Fibroblast of lung (primary cell): ENCODE measurements at places on chromosomes 11 and 22. TPM values are rescaled to one million over a fixed set of nuclear protein-coding genes. Genes with fewer than 3 reads are reported as not detected.

SLC5A1 gene
- not detected in 2 replicates for total RNA-seq

DNA sequence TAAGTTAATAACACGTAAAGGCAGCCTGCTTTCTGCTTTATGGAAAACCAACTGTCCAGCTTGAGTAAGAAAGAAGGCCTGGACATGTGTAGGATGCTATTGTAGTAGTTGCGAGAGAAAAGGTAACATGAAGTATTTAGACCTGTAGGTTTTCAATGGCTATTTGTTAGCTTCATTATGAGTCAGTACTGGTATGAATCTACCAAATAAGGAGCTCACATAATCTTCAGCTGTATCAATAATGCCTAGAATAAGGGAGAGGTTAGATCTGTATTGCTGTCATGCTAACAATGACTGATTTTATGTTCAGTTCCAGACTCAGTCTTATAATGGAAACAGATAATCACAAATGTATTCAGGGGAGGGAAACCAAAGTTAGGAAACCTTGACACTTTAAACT is 550.3 kb downstream of the CNTN5 start:
- H3K36me3 ChIP-seq = no peaks in the 10 kb centered on the region
- no peaks in the 10 kb centered on the region for H3K4me1 ChIP-seq
- no peak overlapping the region for H3K27ac ChIP-seq
- H3K27me3 ChIP-seq = no peaks in the 10 kb centered on the region

DNA sequence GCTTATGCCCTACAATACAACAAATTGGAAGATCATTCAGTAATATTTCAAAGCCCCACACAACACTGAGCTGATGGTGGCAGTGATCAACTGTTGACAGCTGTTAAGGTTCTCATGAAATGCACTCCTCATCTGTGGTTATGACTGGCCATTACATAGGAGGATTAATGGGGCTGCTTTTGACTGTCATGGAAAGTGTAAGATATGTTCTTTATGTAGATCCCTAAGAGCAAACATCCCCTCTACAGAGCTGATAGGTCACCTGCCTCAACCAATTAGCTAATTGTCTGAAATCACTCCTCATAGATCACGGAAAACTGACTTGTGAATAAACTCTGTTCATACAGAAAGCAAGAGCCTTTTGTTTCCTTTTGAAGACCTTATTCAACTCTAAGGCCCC is 78.1 kb downstream of the GAB2 start:
- H3K4me1 ChIP-seq = no peaks in the 10 kb centered on the region
- no peaks in the 10 kb centered on the region for H3K27me3 ChIP-seq
- DNase-seq = no peak
- no peak overlapping the region for H3K4me3 ChIP-seq
- no peaks in the 10 kb centered on the region for H3K36me3 ChIP-seq

MIAT gene
- 2.1 and 10.2 TPM in 2 replicates for total RNA-seq

- no peak for DNase-seq
- peaks cover 3% of the 10 kb centered on the region for H3K27me3 ChIP-seq
- no peak overlapping the region for H3K4me3 ChIP-seq
- no peak overlapping the region for H3K27ac ChIP-seq
Measured at GRCh38 chr11:60762851-60763691, 6.4 kb downstream of the MS4A15 start.

DNA sequence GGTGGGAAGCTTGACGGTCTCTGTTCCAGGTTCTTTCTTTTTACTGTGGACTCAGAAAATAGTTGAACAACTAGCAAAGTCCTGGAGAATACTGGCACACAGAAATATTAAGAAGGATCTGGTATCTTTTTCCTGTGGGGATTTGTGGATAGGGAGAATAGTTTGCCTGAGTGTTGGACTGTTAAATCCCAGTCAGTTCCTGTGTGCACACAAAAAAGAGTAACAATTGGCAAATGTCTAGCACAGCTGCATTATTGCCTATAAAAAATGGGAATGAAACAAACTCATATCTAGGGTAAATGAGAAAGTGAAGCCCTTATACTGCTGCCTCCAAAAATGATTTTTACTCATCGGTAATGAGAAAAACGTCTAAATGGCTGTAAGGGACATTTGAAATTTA is 828.2 kb downstream of the JRKL start:
- DNase-seq = no peak
- no peaks in the 10 kb centered on the region for H3K36me3 ChIP-seq
- H3K4me1 ChIP-seq = no peaks in the 10 kb centered on the region

GRCh38 chr11:57310630-57311086 is 14.1 kb downstream of the TNKS1BP1 start:
- peaks cover 27% of the 10 kb centered on the region for H3K36me3 ChIP-seq
- H3K4me1 ChIP-seq = peaks cover 30% of the 10 kb centered on the region
- DNase-seq = peak; percentile 74
- peak overlapping the region; percentile 63 for H3K4me3 ChIP-seq

DNA sequence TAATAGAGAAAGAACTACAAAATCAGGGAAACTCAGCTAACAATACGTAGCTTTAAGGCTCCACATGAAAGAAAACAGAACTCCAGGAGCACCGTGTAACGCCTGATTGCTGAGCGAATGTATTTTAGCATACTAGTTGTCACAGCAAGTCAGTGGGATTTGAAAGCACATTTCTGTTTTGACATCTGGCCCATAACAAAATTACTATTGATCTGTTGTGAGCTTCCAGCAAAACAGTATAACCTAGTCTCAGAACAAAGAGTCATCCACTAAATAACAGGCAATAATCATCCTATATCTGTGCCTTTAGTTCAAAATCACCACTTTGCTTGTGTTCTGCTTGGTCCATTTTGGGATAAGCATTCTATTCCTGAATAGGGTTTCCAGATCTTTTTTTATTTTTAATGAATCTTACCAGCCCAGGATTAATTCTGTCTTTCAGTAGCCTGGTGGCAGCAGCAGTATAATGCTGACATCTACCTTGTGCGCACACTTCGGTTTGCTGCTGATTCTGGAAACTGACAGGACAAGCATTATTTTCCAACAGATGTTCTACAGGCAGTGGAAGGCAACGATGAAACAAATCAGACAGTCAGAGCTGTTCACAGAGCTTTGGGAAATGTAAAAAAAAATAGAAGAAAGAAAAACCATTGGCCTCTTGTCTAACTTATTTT is 66.2 kb downstream of the CADM1 start:
- no peak overlapping the region for H3K4me3 ChIP-seq
- no peaks in the 10 kb centered on the region for H3K27me3 ChIP-seq
- no peak for DNase-seq
- no peak overlapping the region for H3K27ac ChIP-seq
- no peaks in the 10 kb centered on the region for H3K4me1 ChIP-seq

PRDM10 gene
- total RNA-seq = 2.5 and 3.3 TPM in 2 replicates

GRCh38 chr11:80320765-80321164 is 879.9 kb upstream of the TENM4 start:
- H3K27ac ChIP-seq = no peak overlapping the region
- H3K27me3 ChIP-seq = no peaks in the 10 kb centered on the region
- H3K4me1 ChIP-seq = no peaks in the 10 kb centered on the region
- no peak for DNase-seq
- H3K4me3 ChIP-seq = no peak overlapping the region

DNA sequence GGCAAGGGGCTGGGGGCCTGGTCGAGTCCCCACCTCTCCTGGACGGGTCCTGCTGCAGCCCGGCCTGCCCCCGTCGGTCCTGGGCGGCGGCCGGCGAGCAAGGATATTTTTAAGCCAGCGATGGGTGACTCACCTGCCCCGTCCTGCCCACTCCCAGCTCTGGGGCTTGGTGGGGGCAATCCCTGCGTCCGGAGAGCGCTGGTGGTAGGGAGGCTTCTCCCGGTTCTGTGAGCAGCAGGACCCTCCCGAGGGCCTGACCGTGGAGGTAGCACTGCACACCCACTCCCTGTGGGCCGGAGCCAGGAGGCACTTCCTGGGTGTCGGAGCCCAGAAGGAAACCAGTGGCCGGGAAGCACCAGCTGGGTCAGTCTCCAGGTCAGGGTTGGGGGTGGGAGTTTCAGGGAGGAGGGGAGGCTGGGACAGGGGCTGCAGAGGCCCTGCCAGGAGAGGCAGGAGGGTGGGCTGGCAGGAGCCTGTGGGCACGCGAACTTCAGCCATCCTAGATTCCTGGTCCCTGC is 467 bp downstream of the EPS8L2 start:
- peak overlapping the region; percentile 47 for H3K27ac ChIP-seq
- peaks cover 10% of the 10 kb centered on the region for H3K36me3 ChIP-seq
- peaks cover 11% of the 10 kb centered on the region for H3K4me1 ChIP-seq
- peak; percentile 54 for DNase-seq

DNA sequence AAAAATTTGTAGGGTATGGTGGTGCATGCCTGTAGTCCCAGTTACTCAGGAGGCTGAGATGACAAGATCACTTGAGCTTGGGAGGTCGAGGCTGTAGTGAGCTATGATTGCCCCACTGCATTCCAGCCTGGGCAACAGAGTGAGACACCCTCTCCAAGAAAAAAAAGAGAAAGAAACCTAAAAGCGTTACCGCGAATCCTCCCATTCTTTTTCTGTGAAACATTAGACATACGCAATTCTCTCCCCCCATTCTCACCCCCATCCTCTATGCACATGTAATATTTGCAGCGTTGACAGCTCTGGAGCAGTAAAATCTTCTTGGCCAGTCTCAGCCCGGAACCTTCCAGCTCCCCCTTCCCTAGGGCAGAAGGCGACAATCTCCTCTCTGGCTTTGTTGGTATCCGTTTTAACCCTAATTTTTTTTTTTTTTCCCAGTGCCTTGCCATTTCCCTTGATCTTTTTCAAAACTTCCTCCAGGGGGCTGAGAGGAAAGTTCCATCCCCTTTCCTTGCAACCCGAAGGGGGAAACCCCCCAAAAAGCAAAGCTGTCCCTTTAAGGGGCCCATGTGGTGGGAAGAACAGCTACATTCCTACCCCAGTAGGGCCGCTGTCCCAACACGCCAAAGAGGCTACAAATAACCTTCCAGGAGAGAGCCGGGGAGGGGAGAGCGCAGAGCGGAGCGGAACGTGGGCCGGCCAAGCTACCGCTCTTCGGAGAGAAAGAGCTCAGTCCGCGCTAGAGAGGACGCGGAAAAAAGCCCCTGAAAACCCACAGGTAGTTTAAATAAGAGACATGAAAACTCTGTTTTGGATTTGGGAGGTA is 1.9 kb downstream of the LRP4 start:
- DNase-seq = peak; percentile 76
- H3K27me3 ChIP-seq = no peaks in the 10 kb centered on the region
- peak overlapping the region; percentile 6 for H3K27ac ChIP-seq
- H3K4me3 ChIP-seq = peak overlapping the region; percentile 47
